ENCODE measurements at places on chromosomes 4 and X. TPM values are rescaled to one million over a fixed set of nuclear protein-coding genes. Genes with fewer than 3 reads are reported as not detected.
A peak's percentile ranks its signal among the peaks of the same experiment; 100 is the strongest.

- no peak for DNase-seq
Measured at GRCh38 chr4:174650711-174651355, 128.5 kb upstream of the HPGD start.

- DNase-seq, result no peak
Measured at GRCh38 chr4:139461022-139461628, 7.2 kb downstream of the RAB33B start.

The RPL9 gene
- total RNA-seq, result 1,082 TPM

- no peak for DNase-seq
Measured at GRCh38 chr4:119184128-119184527, 28.4 kb upstream of the USP53 start.

The RNF175 gene
- 7.7 TPM for total RNA-seq

GRCh38 chr4:8688908-8689445 is 96.4 kb downstream of the CPZ start:
- no peak for DNase-seq

- DNase-seq, result no peak
Measured at GRCh38 chrX:121308276-121308805, 260.9 kb downstream of the GLUD2 start.

The F9 gene
- not detected for total RNA-seq

DNA sequence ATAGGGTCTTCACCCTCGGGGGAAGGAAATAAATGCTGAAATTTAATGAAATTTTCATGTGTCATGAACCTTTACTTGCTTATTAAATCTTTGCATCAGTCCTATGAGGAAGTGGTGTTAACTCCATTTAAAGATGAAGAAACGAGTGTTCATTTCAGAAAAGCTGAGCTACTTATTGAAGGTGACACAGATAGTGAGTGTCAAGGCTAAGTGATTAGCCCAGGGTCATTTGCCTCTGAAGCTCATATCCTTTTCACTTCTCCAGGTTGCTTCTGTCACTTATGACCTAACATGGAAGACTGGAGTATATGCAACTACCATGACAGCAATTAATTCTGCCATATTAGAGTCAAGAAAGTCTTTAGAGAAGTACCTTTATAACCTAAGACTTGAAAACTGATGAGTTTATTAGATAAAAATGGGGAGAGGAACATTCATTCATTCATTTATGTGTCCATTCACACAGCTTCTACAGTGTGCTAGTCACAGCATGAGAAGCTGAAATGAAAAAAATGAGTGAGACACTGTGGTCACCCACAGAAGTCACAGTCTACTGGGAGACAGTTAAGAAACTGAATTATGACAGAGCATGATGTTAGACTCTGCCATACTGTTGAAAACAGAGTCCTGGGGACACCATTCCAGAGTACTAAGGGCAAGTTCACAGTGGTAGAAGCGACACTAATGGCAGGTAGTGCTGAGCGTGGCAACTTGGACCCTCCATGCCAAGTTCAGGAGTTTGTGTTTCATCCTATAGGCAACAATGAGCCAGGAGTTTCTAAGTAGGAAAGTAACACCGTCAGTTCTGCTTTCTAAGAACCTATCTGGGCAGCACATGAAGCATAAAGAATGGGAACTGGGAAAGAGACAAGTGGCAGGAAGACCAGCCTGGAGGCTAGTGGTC is 21.3 kb downstream of the ALPK1 start:
- no peak for DNase-seq

- DNase-seq, result peak; percentile 20
Measured at GRCh38 chrX:154317391-154317995, 21.9 kb downstream of the TKTL1 start.

The IGSF1 gene
- 4.1 TPM for total RNA-seq

The MTNR1A gene
- total RNA-seq, result not detected

DNA sequence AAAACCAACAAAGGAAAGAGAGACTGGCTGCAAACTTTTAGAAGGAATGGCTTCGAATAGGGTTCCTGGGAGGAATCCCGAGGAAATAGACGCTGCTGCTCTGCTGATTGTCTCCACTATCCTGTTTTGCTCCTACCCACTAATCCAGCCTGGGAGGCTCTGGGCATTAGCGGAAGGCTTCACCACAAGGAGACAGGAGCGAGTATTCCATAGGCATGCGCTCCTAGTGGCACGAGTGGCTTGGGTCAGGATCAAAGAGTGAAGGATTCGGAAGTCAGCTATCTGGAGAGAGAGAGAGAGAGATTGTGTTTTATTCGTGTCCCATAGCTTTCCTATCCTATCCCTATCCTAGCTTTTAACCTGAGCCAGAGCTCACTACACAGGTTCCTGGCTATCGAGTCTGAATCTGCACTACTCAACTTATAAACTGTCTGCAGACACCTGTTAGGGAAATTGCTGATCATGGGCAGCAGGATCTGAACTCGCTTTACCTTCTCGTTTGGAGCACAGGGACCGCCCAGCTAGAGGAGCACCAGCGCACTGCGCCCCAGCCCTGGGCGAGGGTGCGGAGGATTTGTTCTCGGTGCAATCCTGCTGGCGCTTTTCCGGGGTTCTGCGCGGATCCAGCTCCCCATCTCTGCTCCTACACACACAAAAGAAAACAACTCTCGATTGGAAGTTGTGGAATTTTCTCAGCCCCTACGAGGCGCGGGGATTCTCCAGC is 740 bp upstream of the NPY2R start:
- no peak for DNase-seq

GRCh38 chrX:129025376-129025775 is 497.9 kb downstream of the SMARCA1 start:
- DNase-seq, result no peak

DNA sequence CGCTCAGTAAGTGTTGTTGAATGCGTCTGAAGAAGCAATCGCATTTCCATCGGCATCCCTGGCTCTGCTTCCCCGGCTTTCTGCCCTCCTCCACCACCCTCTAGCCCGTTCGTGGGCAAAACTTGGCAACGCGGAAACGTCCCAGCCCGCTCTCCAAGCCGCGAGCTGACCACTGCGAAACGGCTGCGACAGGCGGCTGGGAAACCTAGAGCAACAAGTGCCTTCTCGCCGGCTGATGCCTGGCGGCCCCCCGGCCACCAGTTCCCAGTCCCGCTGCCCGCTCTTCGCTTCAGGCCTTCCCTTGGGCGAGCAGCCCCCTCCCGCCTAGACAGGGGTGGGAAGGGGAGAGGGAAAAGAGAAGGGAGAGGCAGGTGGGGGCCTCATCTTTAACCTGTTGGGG is 837 bp downstream of the CITED1 start:
- no peak for DNase-seq

The NALF2 gene
- 60.5 TPM for total RNA-seq

DNA sequence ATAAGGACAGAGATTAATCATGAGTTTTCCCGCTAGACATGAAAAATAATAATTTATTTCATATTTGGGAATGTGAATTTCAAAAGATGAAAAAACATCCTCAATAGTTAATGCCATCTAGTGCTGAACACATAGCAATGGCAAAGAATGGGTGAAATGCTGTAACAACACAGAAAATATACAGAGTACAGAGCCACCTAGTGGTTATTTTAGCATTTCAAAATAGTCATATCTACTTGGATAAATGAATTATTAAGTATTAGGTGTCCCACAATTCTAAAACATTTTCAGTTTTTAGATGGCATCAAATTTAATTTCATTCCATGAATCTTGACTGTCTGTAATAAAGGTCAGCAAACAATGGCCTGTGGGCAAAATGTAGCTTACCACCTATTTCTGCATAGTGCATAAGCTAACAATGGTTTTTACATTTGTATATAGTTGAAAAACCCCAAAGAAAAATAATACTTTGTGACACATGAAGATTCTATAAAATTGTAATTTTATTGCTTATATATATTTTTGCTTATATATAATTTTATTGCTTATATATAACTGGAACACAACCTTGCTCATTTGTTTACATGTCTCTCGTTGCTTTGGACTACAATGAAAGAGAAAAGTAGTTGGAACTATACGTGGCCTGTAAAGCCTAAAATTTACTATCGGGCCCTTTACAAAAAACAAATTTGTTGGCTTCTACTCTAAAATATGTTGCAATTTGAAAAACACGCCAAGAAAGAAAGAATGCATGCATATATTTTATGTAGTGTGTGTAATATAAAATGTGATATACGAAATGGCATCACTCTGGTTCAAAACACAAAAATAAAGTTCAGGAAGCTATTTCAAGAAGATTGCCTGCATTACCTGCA is 99.1 kb upstream of the FAM47C start:
- DNase-seq, result no peak

The PNMA5 gene
- not detected for total RNA-seq

The ZGRF1 gene
- 2.8 TPM for total RNA-seq

The HHIP gene
- total RNA-seq, result 0.31 TPM

All from left cardiac atrium (tissue), 4 donors.